ENCODE measurements at places on chromosomes 2 and 18.
A peak's percentile ranks its signal among the peaks of the same experiment; 100 is the strongest.

- DNase-seq, result peak; percentile 47
These were observed 73.5 kb downstream of the MYO1B start for GRCh38 chr2:191318729-191319078.

DNA sequence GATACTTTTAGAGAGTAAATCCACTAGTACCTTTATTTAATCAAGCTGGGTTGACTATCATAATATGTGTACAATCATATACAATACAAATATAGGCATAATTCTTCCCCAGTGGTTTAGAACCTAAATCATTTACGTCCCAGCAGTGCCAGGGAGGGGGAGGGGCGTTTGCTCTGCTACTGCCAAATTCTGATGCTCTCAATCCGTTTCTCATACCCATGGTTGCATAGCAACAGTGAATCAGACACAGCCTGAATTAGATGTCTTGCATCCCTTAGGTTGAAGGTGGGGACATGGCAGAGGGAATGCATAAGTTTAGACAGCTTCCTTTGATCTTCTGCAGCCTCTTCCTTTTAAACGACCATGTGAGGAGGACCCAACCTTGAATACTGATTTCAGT lies 135.4 kb downstream of the ABCA12 start:
- no peak for DNase-seq

DNA sequence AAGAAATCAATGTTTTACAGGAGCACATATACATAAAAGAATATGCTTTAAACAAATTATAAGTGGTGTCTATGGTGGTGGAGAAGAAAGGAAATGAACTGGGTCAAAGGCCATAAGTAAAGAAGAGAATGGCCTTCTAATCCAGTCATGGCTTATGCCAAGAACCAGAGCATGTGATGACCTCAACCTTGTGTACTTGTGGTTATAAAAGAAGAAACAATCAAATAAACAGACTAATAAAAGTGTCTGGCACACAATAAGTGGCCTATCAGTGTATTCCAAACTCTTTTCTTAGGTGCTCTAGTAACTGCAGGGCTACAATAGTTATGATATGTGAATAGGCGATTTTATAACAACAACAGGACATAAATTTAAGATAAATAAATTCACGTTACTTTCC lies 2.6 kb downstream of the SERPINB11 start:
- DNase-seq, result no peak

DNA sequence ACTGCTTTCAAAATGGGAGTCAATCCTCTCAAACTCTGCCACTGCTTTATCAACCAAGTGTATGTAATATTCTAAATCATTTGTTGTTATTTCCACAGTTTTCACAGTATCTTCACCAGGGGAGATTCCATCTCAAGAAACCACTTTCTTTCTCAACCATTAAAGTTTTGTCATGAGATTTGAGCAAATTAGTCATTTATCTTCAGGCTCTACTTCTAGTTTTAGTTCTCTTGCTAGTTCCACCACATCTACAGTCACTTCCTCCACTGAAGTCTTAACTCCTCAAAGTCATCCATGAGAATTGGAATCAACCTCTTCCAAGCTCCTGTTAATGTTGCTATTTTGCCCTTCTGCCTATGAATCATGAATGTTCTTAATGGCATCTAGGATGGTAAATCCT lies 545.8 kb downstream of the ARHGAP15 start:
- no peak for DNase-seq

DNA sequence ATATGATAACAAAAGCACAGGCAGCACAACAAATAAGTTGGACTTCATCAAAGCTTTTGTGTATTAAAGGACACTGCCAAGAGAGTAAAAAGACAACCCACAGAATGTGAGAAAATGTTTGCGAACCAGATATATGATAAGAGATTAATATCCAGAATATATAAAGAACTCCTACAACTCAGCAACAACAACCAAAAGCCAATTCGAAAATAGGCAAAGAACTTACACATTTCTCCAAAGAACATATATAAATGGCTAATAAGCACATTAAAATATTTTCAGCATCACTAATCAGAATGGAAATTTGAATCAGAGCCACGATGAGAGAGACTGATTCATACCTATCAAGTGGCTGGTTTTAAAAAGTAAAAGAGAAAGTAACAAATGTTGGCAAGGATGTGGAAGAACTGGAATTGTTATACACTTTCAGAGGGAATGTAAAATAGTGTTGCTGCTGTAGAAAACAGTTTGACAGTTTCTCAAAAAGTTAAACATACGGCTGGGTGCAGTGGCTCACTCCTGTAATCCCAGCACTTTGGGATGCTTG lies 25.2 kb downstream of the EPB41L5 start:
- DNase-seq, result no peak

DNA sequence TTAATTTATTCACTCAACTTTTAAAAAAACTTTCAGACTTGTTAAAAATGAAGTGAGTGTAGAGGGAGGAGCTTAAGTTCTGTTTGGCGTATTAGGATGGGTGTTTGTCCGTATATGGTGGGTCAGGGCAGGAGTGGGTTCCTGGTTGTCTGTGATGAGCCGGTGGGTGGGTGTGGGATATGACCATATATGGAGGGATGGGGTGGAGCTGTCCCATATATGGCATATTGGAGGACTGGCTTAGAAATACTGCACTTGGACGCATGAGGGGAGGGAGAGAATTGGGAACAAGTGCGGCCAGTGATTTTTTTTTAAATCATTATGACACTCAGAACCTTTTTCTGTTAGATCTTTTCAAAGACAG lies 1.5 kb downstream of the KDM3A start:
- DNase-seq, result peak; percentile 57

GRCh38 chr2:88048541-88048940 lies 7.0 kb downstream of the KRCC1 start:
- DNase-seq, result no peak

- no peak for DNase-seq
These were observed 76.9 kb upstream of the MAP3K20 start for GRCh38 chr2:172998547-172999272.

GRCh38 chr2:162103443-162104009 lies 29.5 kb upstream of the DPP4 start:
- no peak for DNase-seq

- no peak for DNase-seq
These were observed 79.3 kb upstream of the ARL5A start for GRCh38 chr2:151907286-151908203.

DNA sequence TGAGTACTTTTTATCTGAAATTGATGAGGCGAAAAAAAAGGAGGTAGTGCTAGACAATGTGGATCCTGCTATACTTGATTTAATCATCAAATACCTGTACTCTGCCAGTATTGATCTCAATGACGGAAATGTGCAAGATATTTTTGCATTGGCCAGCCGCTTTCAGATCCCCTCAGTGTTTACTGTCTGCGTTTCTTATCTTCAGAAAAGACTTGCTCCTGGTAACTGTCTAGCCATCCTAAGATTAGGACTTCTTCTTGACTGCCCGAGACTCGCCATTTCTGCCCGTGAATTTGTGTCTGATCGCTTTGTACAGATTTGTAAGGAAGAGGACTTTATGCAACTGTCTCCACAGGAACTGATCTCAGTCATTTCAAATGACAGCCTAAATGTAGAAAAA lies 453 bp downstream of the KLHL41 start:
- no peak for DNase-seq

DNA sequence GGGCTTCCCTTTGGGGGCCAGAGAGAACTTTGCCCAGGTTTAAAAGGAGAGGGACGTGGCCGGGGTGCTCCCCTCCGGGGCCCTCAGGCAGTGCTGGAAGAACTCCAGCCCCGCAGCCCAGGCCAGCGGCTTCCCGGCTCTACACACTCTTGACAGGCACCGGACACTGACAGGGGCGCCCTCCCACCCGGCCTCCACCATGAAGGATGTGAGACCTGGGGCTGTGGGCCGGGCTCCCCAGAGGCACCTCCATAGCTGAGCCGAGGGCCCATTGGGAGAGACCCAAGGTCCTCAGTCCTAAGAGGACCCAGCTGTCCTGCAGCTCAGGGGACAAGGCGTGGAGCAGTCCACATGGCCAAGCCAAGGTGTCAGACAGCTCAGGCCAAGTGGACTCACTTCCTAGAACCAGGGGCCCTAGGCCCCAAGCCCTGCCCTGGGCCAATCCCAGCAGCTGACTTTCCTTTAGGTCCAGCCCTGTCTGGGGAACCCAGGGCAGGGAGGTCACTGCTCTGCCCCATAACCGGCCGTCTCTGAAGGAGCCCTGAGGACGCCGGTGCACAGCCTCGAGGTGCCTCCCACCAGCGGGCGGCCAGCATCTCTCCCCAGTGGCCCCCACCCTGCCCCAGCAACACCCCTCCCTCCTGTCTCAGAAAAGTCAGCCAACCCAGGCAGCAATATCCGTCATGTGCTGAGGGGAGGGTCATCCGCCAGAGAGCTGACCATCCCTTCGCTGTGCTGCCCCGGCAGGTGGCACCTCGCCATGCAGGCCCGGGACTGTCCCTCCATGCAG lies 51.8 kb downstream of the BIN1 start:
- DNase-seq, result no peak

DNA sequence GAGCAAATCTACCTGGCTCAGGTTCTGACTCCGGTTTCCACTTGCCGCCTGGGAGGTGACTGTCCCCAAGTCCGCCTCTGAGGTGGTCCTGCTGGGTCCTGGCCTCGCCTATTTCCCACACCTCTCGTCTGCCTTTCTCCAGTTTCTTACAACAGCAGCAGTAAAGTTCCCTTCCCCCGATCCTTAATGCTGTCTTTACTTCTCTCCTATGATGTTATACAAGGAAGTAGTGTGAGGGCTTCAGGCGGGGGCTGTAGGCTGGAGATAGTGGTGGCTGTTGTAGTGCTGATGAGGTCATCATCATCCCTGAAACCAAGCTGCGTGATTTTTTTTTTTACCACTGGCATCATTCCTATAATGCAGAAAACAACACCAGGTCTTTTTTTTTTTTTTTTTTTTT lies 18.9 kb downstream of the TGIF1 start:
- no peak for DNase-seq

GRCh38 chr2:64448041-64448426 lies 5.9 kb upstream of the LGALSL start:
- DNase-seq, result no peak

- DNase-seq, result no peak
These were observed 299.9 kb downstream of the ZEB2 start for GRCh38 chr2:144219979-144220378.

DNA sequence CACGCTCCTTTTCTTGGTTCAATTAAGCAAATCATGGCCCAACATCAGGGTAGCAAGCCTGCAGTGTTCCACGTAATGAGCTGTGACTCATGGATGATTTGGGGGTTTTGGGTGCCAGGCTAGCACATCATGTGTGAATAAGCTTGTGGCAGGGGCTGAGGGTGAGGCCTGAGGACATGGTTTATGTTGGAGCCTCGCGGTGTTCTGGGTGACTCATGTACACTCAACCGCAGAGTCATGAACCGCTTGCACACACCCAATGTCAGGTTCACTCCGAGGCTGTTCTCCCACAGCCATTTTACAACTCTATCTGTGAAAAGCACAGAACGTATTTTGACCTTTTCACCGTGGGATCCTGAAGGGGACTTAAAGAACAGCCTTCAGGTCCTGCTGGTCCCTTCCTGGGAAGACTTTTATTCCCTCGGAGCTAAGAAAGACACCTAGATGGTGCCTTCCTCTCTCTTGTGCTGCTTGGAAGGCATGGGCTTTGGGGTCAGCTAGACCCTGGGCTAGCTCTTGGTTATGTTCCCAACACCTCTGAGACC lies 139.9 kb upstream of the ZEB2 start:
- DNase-seq, result peak; percentile 86

DNA sequence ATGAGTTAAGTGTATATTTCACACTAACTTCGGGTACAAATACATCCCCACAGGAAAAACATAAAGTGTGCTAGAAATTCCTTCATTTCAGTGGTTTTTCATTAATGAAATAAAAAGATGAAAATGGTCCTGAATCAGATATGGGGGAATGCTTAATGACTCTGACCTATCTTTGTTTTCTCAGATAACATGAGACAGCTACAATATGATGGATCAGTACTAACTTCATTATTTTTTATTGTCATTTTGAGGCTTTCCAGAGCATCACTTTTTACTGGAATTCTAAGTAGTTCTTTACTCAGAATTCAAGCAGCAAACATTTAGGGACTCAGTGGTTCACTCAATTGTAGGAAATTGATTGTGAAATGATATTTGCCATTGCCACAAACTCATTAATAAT lies 2.8 kb downstream of the SYT4 start:
- DNase-seq, result no peak

DNA sequence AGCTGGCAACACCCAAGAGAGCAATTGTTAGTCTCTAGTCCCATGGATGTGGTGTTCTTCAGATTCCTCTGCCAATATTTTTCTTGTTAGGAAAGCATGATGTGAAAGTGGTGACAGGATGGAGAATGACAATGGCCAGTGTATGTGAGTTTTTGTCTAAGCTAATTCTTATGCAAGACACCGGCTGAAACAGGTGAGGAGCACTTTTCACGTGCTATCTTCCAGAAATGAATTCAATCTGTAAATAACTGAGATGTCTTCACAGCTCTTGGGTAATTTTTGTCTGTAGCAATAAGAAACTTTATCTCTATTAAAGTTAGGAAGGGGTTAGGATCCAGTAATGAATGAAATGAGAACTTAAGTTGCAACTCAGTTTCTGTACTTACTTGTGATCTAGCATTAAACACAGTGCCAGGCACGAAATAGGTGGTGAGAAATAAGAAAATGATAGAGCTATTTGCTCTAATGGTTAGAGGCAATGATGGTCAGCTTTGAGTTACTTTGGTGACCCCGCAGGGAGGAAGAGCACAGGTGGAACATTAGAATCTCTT lies 676 bp upstream of the AGPS start:
- no peak for DNase-seq

DNA sequence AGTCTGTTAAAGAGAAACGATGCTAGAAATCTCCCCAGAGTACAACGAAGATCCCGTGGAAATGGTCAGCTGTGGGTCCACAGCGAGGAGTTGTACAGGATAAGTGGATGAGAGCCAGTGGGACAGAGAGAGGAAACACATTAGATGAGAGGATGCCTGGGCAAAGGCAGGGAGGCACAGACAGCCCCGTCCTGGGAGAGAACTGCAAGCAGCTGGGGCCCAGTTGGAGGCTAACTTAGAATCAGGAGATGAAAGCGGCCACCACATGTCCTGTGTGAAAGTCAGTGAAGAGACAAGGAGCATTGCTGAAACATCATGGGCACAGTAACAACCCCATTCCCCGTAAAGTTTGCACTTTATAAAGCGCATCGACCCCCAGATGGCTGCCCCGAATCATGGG lies 157.5 kb downstream of the RAPGEF4 start:
- DNase-seq, result no peak

GRCh38 chr2:12722447-12723316 lies 5.9 kb downstream of the TRIB2 start:
- no peak for DNase-seq

- no peak for DNase-seq
These were observed 7.9 kb downstream of the IL1RL2 start for GRCh38 chr2:102194609-102195268.

DNA sequence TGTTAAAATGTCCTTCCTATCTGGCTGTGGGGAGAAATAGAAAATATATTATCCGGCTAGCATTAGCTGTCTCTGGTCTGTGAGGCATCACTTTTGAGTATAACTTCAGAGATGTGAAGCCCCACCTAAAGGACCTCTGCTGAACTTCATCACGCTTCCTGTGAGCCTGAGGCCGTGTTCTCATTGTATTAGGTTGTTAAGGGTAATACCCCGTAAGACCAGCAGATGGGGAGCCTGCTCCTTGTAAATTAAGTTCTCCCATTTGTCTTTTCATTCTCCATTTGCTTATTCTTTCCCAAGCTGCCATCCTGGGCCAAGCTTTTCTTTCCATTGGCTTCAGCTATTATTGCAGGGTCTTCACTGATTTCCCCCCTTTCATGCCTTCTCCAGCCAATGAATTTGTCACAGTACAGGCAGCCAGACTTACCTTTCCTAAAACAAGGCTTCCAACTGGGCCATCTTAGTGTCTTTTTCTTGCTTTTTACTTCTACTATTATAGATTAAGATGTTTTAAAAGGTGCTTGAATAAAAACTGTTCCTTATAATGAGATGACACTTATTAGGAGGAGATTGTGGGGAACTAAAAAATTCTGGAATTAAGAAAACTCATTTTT lies 12.4 kb downstream of the NIF3L1 start:
- peak; percentile 78 for DNase-seq
